ENCODE measurements at places on chromosomes 7 and 10. TPM values are rescaled to one million over a fixed set of nuclear protein-coding genes. Genes with fewer than 3 reads are reported as not detected.

The LRMDA gene
- total RNA-seq, result 0.46 TPM

The AGR2 gene
- total RNA-seq, result not detected

The ZNF467 gene
- total RNA-seq, result 1.8 TPM

The PLOD3 gene
- total RNA-seq, result 53.2 TPM

The DCLRE1C gene
- total RNA-seq, result 8.5 TPM

The PROSER2 gene
- 6.5 TPM for total RNA-seq

The ADCK2 gene
- total RNA-seq, result 22.8 TPM

The OGA gene
- 108 TPM for total RNA-seq

All from epithelial cell of umbilical artery (primary cell).